Gastrocnemius medialis (tissue), 4 donors: ENCODE measurements at places on chromosomes 11 and 22. TPM values are rescaled to one million over a fixed set of nuclear protein-coding genes. Genes with fewer than 3 reads are reported as not detected.

DNA sequence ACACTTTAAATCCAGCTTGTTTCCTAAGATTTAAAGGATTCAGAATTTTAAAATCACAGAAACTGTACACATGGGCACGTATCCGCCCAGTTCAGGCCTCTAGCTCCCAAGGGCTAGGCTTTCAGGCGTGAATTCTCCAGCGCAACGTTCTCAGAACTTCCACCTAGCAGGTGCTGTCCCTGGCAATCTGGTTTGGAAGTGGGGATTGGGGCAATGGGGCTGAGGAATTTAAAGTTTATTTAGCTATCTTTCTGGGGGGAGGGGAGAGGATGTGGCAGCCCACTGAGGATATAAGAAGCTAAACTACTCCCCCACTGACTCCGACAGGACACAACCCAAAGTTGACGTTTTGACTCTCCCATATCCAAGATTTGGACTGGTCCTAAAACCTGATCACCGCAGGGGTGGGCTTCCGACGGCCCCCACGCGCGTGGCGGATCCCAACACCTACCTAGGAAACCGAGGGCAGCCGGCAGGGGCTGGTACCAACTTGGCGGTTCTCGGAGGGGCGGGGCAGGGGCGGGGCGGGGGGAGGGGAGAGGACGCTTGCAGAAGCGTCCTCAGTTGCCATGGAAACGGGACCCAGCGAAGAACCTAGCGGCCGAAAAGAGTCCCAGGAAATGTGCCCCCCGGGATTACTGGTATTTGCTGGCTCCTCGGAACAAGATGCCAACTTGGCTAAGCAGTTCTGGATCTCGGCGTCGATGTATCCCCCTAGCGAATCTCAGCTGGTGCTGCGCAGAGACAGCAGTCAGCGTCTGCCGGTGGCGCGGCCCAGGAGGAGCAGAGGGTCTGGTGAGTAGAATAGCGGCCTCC is at the start of gene HOATZ:
HOATZ (plus strand) TSS at position 563 of the 816 bp plus-strand sequence; CDS start at position 570, 7 bp downstream.
- H3K27ac ChIP-seq: no peak within 1 kb of the TSS
- H3K36me3 ChIP-seq: no peaks in the 10 kb centered on the region
- H3K27me3 ChIP-seq: peaks cover 40% of the 10 kb centered on the region
- H3K4me3 ChIP-seq: no peak within 1 kb of the TSS
- H3K4me1 ChIP-seq: no peaks in the 10 kb centered on the region
- DNase-seq: no peak

DNA sequence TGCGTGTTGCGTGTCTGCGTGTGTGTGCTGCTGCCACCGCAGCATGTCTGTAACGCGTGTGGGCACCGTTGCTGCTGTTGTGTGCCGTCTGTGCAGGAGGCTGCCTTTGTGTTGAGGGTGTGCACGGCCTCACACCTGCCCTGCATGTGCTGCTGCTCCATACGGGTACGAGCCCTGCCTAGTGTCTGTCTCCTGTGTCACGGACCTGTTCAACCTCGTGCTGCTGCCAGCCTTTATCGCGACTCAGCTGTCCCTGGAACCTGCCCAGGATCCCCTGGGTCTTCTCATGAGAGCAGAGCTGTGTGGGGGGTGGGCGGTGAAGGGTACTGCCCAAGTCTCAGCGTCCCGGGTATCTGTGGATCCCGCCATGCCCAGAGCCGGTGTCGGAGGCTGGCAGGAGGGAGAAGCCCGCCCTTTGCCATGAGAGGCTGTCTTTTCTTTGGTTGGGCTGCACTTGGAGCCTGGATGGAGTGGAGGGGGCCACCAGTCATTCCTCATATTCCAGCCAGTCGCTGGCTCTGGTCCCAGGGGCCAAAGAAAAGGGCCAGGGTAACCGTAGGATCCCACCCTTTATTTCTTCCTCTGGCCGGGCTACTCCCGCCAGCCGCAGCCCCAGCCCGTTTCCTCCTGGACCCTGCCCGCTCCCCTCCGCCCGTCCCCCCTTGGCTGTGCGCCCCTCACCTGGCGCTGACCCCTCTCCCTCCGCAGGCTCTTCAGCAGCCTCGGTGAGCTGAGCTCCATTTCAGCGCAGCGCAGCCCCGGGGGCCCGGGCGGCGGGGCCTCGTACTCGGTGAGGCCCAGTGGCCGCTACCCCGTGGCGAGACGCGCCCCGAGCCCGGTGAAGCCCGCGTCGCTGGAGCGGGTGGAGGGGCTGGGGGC is 7.8 kb upstream of the ACR start:
- no peak overlapping the region for H3K27ac ChIP-seq
- no peak overlapping the region for H3K4me3 ChIP-seq
- no peak for DNase-seq
- no peaks in the 10 kb centered on the region for H3K36me3 ChIP-seq

Gene NAALAD2
- not detected for total RNA-seq

Gene MGAT3
- 0.61 TPM for total RNA-seq

DNA sequence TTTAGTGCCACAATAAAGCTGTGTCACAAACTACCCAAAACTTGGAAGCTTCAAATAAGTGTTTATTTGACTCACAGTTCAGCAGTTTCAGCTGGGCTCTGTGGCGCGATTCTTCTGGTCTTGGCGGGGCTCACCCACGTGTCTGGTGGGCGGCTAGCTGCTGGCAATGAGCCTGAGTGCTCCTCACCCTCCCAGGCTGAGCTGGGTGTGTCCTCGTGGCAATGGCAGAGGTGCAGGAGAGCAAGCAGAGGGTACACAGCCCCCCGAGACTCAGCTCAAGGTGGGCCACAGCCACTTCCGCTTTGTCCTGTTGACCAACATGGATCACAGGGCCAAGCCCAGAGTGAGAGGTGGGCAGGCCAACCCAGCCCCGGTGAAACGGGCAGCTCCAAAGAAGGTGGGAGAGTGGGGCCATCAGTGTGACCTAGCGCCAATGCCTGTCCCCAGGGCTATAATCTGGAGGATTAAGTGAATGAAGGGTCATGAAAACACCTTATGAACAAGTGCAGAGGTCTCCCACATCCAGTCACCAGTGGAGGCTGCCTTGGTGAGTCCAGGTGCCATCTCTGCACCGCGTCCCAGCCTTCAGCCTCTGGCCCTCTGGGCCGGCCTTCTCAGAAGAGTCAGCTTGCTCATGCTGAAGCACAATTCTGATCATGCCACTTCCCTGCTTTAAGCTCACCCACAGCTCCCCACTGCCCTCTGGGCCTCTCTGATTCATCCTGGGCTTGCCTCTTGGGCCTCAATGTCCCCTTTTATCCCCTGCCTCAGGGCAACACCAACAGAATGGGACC is 74.6 kb upstream of the RTL6 start:
- no peak for DNase-seq
- H3K36me3 ChIP-seq: no peaks in the 10 kb centered on the region
- H3K27me3 ChIP-seq: peaks cover 6% of the 10 kb centered on the region
- H3K4me1 ChIP-seq: no peaks in the 10 kb centered on the region
- H3K27ac ChIP-seq: no peak overlapping the region

DNA sequence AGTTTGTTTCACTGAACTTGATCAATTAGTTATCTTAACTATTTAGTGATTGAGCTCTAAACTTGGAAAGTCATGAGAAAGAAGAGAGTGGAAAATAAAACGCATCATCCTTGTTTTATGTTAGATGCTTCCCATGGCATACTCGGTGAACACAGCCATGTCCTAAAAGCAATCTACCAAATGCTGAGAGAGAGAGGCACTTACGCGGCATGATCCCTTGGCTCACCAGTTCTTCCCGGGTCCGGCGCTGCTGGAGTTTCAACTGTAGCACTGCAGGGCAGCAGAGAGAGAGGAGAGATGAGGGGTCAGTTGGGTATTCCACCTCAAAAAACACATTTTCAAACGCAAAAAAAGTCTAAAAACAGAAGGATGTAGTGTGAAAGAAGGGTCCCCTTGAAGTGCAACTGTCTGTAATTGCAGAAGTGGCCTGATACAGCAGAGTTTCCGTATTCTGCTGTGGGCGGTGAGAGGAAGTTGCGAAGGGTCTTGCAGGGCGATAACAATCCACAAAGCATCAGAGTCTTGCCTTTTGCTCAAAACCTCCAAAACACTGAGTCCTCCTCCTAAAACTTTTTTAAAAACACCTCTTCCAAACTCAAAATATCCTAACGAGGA is 92.7 kb downstream of the SGSM3 start:
- H3K4me1 ChIP-seq: peaks cover 10% of the 10 kb centered on the region
- peaks cover 5% of the 10 kb centered on the region for H3K36me3 ChIP-seq
- no peaks in the 10 kb centered on the region for H3K27me3 ChIP-seq
- no peak for DNase-seq

Gene DLG2
- total RNA-seq: 3.5 TPM

Gene CCDC157
- total RNA-seq: 1.4 TPM

Gene TSPAN32
- total RNA-seq: not detected

Gene ADM2
- not detected for total RNA-seq

DNA sequence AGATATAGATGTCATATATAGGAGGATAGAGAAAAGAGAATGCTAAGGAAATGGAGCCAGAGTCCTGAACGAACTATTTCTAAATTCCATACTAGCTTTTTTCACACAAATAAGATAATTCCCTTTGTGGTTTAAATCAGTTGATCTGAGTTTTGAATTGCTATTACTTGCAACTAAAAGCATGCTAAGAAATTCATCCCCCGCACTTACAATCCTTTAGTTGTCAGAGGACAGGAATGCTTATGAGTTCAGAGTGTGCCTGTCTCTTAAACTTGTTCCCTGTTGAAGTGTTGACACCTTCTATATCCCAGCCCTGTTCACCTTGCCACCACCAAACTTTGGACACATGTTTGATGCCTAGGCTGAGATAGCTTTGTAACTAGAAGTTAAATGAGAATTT is 406.2 kb downstream of the METTL15 start:
- H3K4me1 ChIP-seq: no peaks in the 10 kb centered on the region
- no peak overlapping the region for H3K27ac ChIP-seq
- no peaks in the 10 kb centered on the region for H3K36me3 ChIP-seq
- no peaks in the 10 kb centered on the region for H3K27me3 ChIP-seq
- H3K4me3 ChIP-seq: no peak overlapping the region

- H3K4me1 ChIP-seq: peaks cover 21% of the 10 kb centered on the region
- no peak for DNase-seq
- no peaks in the 10 kb centered on the region for H3K36me3 ChIP-seq
- H3K4me3 ChIP-seq: no peak overlapping the region
- H3K27ac ChIP-seq: no peak overlapping the region
Observed at GRCh38 chr22:24335496-24335895, 64.9 kb downstream of the SPECC1L start.

DNA sequence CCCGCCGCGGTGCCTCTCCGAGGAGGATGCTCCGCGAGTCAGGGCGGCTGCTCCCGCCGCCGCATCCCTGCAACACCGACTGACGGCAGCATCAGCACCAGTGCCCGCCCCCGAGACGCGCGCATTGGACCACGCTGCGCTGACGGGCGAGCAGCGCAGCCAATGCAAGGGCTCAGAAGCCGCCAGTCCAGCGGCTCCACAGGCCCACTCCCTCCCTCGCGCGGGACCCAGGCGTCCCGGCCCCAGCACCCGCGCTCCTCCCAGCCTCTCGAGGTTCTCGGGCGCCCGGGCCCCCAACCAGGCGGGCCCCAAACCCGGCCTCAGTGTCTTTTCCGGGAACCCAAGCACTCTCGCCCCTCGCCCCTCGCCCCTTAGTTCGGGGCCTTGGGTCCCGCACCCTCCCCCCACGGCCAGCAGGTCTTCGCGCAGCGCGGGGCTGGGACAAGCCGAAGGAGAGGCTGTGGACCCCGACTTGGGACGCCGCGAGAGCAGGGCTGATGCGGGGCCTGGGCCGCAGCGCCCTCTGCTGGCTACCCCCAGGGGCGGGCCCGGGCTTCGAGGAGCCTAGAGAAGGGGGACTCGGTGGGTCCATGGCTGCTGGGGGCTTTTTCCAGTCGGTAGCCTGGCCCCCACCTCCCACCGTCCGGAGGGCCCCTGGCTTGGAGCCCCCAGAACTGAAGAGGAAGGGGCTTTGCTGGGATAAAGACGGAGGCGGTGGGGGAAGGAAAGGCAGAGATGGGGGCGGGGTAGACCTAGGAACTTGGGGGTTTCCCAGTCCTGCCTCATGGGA is at the start of gene NRXN2:
NRXN2 (minus strand) TSS at position 81 of the 790 bp plus-strand sequence. CDS start 9,498 bp downstream, outside the sequence.
- H3K4me3 ChIP-seq: peak within 1 kb of the TSS; percentile 85
- H3K4me1 ChIP-seq: no peaks in the 10 kb centered on the region
- peak; percentile 78 for DNase-seq
- no peaks in the 10 kb centered on the region for H3K27me3 ChIP-seq
- no peaks in the 10 kb centered on the region for H3K36me3 ChIP-seq

DNA sequence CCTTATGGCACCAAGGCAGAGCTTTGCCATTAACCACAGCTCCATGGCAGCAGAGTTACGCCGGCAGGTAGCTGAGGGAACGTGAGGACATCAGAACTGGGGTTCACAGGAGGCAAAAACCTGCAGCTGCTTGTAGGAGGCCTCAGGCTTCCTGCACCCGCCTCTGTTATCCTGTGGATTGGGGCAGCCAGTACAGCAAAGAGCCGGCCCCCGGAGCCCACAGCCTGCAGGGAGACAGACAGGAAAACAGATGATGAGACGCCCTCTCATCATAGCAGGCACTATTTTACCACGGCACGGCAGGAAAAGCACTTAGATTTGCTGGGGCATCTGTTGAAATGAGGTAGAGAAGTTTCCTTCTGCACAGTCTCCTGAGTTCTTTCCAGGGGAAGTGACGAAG is 870.3 kb downstream of the TBC1D22A start:
- DNase-seq: no peak
- H3K4me3 ChIP-seq: no peak overlapping the region

Gene SELENOO
- 54.9 TPM for total RNA-seq

Gene APLP2
- total RNA-seq: 81.6 TPM

DNA sequence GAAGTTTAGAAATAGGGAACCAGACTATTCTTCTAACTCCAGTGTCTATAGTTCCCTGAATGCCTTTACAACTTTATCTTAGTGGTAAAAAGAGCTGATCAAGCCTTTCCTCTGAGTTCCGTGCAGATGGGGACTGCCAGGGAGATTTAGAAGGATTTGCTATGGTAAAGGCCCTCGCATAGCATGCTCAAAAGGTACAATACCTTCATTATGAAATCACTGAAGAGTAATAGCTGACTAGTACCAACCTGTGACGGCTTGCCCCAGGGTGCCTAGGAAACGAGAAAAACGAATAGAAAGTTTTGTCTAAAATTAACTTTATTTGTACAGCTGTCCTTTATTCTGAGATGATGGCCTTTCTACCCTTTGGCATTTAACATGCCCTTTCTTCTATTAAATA is 150.1 kb upstream of the ARHGAP42 start:
- H3K36me3 ChIP-seq: no peaks in the 10 kb centered on the region
- no peak overlapping the region for H3K4me3 ChIP-seq
- no peak for DNase-seq
- no peaks in the 10 kb centered on the region for H3K27me3 ChIP-seq
- no peaks in the 10 kb centered on the region for H3K4me1 ChIP-seq

- no peak overlapping the region for H3K27ac ChIP-seq
- no peak overlapping the region for H3K4me3 ChIP-seq
- H3K36me3 ChIP-seq: no peaks in the 10 kb centered on the region
- H3K4me1 ChIP-seq: no peaks in the 10 kb centered on the region
Observed at GRCh38 chr11:127233998-127234397, 233.4 kb upstream of the KIRREL3 start.
